Choroid plexus epithelial cell (primary cell): ENCODE measurements at places on chromosomes 5 and 9.

- peak; percentile 83 for DNase-seq
Measured at GRCh38 chr5:145834917-145835847, at the start of gene PRELID2. TSS of gene PRELID2 (minus strand) at chr5:145835342. CDS start at chr5:145835251, 91 bp downstream.

DNA sequence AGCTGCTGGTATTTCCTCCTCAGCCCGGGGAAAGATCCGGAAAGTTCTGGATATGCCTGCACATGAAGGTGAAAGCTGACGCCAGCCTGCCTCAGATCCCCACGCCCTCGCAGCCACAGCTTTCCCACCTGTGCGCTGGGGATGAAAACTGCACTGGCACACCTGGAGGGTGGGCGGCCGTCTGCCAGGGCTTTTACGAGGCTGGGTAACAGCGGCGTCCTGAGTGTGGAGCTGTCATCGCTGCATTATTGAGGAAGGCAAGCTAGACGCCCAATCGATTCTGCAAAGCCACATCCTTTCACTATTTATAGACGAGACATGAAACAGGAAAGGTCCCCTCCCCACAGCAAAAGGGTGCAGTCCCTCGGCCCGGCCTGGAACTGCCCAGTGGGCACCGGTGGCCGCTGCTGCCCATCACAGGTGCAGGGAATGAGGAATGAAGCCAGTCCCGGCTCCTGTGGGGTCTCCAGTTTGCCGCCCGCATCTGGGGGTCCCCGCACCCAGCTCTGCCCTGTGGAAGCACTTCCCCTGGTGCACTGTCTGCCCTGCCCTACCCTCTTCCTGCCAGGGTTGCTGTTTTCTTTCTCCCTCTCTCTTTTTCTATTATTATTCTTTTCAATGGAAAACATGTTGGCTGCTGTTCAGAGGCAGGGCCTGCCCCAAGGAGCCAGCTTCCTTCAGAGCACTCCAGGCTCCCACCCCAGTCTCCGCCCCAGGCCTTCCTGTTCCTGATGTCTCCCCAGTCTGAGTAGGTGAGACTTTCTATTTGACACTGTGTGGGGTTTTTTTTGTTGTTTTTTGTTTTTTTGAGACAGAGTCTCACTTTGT lies 7.0 kb downstream of the NOTCH1 start:
- DNase-seq = no peak

DNA sequence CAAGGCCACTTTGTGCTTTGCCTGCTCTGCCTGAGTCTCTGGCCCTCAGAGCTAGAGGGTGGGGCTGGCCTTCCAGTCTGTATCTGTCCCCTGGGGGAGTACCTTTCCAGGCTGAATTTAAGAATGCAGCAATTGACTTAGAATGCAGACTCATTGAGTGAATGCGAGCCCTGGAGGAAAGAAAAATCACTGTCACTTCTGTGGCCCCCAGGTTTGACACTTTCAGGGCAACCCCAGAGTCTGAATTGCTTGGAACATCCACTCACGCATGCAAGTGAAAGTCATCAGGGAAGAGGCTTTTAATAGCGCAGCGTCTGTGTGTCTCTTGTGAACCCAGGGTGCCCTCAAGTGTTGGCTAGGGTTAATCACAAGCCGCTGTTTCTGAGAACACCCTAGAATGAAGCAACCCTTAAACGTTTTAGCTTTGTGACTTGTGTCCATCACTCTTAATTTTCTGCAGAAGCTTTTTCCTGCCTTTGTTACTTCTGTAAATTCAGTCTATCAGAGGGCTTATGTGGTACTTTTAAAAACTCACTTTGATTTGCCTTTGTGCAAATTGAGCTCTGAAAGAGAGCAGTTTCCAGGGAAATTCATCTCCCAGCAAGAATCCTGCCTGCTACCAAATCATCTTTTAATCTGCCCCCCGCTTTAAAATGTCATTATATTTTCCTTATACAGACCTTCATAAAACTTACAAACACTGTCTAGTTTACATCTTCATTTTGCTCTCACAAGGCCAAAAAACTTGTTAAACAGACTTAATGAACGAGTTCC lies 146.8 kb upstream of the IQGAP2 start:
- DNase-seq = peak; percentile 87

GRCh38 chr5:64207978-64208377 lies 42.3 kb downstream of the RNF180 start:
- DNase-seq = peak; percentile 41

DNA sequence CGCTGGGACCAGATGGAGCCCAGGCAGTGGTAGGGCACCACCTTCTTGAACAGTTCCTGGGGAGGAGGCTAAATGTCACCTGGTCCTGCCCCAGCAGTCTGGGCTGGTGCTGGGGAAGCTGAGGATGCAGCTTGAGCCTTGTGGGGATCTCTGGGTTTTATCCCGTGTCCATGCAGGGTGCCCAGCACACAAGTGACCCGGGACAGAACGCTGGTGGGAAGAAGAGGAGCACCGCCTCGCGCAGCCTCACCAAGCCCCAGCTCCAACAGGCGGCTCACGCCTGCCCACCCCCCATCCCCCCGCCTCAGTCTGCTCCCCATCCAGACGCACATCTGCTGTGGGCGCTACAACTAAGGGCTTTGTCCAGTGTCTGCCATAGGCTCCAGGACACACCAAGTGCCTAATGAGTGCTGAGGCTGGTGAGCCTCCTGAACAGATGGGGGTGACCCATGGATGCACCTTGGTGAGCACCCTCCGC lies 13.8 kb downstream of the RALGDS start:
- no peak for DNase-seq

- DNase-seq = peak; percentile 38
Measured at GRCh38 chr9:83537331-83538171, 650 bp downstream of the FRMD3 start.

- DNase-seq = no peak
Measured at GRCh38 chr9:121088576-121088975, 13.8 kb downstream of the CNTRL start.

DNA sequence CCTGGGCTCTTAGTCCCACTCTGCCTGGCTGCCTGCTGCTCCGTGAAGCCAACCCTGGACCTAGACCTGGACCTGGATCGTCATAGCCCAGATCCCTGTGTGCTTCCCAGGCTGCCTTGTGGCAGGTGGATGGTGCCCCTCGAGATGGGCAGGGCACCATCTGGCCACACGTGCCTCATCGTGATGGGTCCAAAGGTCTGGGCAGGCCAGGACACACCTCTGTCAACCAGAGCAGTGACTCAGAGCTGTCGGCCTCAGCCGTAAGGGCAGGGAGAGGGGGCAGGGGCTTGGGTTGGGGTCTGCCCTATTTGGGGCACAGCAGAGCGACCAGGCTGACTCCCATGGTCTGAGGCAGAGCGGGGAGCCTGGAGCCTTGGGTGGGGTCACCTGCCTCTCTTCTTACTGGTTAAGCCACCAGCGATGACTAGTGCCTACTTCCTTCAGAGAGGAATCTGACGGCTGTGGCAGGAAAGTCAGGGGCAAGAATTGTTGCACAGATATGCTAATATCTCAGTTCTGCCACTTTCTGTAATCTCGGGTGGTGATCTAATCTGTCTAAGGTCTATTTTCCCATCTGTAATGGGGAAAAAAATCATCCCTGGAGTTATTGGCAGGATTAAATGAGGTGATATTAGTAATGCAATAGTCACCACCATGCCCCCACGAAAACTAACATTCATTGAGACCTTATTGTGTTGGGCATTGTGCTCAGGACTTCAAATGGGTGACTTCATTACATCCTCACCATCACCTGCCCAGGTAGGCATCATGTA lies 3.2 kb upstream of the CDHR2 start:
- DNase-seq = no peak
